ENCODE measurements at places on chromosomes 1 and 21.

GRCh38 chr1:5969168-5969567, 23.1 kb downstream of the NPHP4 start:
- no peak for DNase-seq

- DNase-seq: peak; percentile 62
These were observed 76.0 kb downstream of the CD247 start for GRCh38 chr1:167442142-167442848.

DNA sequence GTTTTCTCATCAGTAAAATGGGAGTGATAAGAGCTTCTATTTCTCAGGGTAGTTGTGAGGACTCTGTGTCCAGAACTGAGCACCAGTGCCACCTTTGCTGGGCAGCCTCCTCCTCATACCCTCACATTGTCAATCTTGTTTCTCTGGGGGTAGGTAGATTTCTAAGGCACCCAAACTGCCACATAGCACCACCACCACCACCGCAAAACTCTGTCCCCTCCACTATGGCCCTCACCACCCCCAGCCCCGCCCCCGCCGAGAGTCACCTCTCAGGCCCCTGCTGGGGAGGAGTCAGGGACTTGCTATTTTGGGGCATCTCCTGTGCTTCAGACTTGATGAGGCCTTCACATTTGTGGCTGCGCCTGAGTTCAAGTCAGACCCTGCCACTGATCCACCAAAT, 549.2 kb downstream of the PTPRU start:
- DNase-seq: no peak

DNA sequence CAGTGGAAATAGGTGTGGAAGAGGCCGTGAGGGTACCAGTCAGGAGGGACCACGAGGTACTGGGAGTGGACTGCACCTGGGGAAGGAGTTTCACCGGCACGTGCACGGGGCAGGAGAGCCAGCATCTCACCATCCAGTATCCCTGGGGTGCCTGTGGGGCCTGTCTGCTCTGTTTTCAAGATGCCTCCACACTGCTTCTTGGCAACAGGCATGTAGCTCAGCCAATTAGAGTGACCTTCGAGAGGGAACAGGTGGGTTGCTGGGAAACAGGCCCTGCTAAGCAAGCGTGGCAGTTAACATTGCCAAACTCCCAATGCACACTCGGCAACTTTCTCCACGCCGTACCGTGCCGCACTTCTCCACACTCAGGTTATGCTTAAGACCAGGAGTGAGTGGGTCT, 17.7 kb downstream of the KCNC4 start:
- DNase-seq: no peak

DNA sequence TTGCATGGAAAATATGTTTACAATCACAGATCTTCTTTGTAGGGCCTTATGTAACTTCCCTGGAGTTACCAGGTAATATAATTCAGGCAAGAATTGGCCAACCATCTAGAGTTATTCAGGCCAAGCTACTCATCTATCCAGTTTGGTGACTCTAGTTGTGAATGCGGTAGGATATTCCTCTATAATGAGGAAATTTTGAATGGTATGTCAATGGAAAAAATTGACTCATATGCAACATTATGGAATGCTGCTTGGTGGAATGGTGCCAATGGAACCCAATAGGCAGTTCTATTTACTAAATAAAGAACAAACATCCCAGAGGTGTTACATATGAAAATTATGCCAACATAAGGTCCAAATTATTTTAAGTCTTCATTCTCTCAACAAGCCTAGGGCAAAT, 5.6 kb upstream of the TNFSF18 start:
- DNase-seq: no peak

GRCh38 chr1:1797731-1798341, 19.6 kb upstream of the NADK start:
- DNase-seq: no peak

DNA sequence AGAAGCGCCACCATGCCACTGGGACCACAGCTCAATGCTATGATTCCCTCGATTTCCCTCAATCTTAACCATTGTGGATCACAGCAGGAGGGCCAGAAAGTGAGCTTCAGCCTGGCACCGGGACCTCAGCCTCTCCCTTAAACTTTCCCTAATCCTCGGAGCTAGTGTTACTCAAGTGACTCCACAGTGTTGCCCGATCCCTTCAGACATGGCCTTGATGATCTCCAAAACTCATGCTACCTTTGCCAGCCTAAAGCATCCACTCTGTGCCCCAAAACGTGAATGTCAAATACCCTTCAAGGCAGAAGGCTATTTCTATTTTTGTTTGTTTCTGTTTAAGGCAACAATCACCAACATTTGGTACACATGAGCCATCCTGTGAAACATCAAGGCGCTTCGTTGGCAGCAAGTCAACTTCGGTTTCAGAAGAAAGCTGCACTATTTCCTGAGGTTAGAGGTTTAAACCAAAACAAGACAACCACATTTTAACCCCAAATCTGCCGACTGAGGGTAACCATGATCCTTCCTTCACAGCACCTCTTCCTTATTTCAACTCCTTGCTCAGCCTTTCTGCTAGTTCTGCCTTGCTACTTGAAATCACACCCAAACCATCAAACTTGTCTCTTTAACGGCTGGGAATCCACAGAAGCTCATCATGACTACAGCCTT, 94.4 kb upstream of the KRTAP19-8 start:
- DNase-seq: no peak

DNA sequence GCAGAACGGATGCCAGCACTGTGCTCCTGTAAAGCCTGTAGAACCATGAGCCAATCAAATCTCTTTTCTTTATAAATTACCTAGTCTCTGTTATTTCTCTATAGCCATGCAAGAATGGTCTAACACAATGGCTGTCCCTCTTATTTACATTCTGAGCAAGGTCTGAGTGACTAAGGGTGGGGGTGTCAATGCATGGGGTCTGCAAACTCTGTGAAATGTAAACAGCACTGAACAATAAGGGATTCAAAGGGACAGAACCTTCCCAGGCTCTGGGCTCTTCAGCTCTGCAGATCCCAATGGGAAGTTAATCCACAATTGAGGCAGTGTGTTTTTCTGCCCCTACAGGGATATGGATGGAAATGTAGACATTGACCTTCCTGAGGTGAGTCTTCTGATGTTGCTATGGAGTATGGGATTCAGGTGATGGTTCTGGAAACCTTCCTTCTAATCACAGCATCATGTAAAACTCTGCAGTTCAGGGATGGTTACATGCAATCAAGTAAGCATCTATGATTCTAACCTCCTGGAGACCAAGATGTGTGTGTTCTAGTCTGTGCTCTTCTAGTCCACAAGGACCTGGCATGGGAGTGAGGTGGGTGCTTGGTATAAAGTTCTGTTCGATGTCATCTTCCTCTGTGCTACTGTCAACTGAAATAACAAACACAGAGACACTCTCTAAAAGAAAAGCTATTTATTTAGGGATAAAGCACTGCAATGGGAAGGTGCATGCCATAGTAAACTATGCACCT, 38.6 kb downstream of the CAPN9 start:
- no peak for DNase-seq

- DNase-seq: peak; percentile 14
These were observed 3.6 kb upstream of the SCMH1 start for GRCh38 chr1:41245659-41246058.

- no peak for DNase-seq
These were observed 38.4 kb downstream of the STPG1 start for GRCh38 chr1:24374891-24375786.

- no peak for DNase-seq
These were observed 68.4 kb upstream of the ADGRL4 start for GRCh38 chr1:79074975-79075374.

DNA sequence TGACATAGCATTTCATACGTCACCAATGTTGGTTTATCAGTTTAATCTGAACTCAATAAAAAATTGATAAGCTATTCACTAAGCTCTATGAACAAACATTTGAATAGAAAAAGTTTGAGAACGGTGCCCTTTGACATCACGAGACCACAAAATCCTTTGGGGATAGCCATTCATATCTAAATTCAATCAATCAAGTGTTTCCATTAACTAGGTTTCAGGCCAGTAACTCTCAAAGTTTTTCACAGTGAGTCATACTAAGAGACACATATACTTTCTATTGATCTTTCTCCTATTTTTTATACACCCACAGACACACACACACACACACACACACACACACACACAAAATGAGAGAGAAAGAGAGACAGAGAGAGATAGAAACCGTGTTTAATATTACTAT, 235.4 kb upstream of the SNX7 start:
- DNase-seq: no peak

GRCh38 chr1:119132179-119132578, 8.3 kb downstream of the WARS2 start:
- no peak for DNase-seq

DNA sequence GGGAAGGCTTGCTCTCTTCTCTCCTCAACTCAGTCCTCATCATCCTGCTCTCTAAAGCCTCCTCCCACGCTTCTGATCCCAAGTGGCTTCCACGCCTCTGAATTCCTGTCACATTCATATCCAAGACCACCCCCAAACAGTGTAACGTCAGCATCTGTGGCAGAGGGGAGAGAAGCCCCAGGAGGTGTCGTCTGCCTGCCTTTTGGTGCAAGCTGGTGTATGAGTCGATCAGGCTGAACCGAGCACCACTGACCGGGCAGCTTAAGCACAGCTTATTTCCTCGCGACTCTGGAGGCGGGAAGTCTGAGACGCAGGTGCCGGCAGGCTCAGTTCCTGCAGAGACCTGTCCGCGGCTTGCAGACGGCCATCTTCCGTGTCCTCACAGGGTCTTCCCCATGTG, 123.8 kb upstream of the RAB4A start:
- no peak for DNase-seq

DNA sequence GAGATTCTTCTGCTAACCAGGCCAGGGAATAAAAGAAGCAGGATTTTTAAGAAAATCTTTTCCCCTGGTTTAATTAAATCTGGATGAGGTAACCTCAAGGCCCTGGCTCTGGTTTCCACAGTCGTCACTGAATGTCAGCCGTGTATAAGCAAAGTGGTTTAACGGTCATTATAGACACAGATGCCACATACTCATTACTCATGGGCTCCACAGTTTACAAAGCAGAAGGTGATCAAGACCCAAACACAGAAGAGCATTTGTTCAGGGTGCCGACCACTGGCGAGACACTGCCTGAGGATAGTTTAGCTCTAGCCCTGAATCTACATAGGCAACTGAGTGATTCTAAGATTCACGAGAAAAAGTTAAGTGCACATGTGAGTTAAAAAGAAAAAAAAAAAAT, 27.8 kb upstream of the RAP1GAP start:
- DNase-seq: no peak

DNA sequence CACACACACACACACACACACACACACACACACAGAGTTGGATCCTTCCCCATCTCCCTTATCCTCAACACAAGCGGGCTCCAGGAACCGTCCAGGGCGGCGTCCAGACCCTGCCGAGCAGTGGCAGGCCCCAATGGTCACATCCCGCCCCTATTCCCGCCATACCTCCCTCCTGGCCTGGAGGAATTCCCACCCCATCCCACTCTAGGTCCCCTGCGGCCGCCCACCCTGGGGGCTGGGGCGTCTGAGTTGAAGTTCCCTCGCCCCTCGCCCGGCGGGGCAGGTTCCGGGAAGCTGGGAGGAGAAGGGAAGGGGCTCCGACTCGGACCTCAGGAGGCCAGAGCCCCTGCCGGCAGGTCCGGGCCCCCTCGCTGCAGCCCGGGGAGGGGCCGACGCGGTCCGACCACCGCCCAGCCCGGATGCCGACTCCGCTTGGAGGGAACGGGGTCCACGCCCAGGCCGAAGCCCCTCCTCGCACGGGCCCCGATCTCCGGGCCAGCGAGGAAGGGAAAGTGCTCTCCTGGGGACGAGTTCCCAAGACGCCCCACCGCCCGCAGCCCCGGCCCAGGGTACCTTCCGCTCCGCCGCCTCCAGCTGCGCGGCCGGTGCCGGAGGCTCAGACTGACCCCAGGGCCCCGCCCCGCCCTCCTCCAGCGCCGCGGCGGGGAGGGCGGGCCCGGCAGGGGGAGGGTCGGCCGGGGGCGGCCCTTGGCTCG, at the start of gene RHOC:
Gene RHOC (minus strand): TSS at position 623 of the 716 bp plus-strand sequence. CDS start 3,328 bp downstream, outside the sequence.
- DNase-seq: no peak

GRCh38 chr1:230661976-230662375, 19.7 kb downstream of the COG2 start:
- DNase-seq: no peak

- no peak for DNase-seq
These were observed 87.8 kb downstream of the GLUL start for GRCh38 chr1:182303778-182304177.

DNA sequence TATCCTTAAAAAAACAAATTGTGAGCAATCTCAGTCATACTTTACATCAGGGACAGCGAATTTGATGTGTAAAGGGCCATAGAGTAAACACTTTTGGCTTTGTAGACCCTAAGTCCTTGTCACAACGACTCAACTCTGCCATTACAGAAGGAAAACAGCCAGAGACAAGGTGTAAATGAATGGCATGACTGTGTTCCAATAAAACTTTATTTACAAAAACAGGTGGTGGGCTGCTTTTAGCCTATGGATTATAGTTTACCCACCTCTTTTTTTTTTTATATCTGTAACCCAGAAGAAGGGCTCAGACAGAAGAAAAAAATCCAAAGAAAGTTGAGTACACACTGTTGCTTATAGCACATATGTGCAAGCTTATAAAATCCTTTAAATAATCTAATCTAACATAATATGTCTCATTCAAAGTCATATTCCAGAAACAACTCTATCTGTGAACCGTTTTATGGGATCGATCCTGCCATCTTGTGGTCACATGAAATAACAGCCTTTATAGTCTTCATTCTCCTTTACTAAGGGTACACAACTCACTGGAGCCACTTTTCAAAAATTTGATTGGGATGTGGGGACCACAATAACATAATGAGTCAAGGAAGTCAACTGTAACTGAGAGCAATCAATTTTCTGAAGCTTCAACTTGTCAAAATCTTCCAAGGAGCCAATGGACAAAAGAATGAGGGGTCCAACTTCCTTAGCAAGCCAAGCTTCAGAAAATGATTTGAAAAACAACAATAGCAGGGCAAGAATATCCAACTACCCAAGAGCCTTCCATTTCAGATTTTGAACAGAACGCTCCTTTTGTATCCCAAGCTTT, 142.2 kb upstream of the KRTAP19-8 start:
- DNase-seq: peak; percentile 3

DNA sequence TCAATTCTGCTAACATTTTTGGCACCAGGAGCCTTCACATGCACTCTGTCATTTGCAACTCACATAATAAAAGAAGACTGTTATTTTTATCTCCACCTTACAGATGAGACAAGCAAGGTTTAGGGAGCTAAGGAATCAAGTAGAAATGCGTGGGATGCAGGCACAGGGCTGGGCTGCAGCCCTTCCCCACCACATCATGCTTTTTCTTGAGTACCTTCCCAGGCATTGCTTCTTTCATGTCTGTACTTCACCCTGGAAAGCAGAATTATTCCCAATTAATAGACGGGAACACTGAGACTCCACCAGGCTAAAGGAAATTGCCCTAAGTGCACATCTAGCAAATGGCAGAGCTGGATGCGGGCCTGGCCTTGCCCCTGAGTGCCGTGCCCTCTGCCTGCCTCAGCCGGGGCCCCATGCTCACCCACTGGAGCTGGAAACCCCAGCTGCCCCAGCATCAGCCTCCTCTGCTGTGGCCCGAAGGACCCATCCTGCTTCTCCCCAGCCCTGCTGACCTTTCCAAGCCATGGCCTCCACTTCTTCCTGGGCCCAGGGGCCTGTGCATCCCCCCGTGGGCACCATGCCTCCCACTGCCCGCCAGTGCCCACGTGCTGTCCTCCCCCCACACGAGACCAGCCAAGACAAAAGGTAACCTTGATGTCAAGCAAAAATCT, 257.5 kb downstream of the TOMM20 start:
- DNase-seq: no peak

- peak; percentile 64 for DNase-seq
These were observed 23.2 kb downstream of the CD1D start for GRCh38 chr1:158203693-158204457.
